Neural progenitor cell (in vitro differentiated cells): ENCODE measurements at places on chromosomes 3 and 15. TPM values are rescaled to one million over a fixed set of nuclear protein-coding genes. Genes with fewer than 3 reads are reported as not detected.

DNA sequence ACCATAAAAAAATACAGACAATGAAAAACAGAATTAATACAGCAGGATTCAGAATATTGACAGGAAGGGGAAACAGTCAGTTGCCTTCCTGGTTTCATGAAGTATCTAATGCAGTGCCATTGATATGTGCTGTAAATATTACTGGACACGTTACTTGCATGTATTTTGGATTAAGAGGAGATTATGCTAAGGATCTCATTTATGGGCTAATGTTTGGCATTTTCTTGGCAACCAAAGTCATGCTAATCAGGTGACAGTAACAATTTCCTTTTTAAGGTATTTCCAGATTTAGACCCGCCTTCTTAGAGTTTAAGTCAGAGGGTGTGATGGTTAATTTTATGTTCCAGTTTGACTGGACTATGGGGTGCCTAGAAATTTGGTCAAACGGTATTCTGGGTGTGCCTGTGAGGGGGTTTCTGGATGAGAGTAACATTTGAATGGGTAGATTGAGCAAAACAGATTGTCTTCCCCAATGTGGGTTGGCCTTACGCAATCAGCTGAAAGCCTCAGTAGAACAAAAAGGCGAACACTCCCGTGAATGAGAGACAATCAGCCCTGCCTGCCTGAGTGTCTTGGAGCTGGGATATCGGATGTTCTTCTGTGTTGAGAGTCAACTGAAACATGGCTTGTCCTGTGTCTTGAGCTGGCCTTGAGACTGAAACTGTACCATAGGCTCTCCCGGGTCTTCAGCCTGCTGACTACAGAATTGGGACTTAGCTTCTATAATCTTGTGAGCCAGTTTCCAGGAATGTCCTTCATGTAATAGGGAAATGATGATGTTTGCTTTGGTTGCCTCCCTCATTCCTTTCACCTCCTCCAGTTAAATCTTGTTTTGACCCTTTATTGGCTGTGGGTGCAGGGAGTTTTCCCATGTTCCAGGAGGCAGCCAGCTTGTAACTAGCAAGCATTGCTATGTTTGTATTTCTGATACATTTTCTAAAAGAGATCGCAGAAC lies 10.5 kb downstream of the SQOR start:
- H3K36me3 ChIP-seq: no peaks in the 10 kb centered on the region
- peaks cover 2% of the 10 kb centered on the region for H3K27me3 ChIP-seq
- no peak overlapping the region for H3K4me3 ChIP-seq
- no peak for DNase-seq

GRCh38 chr15:87732976-87733375 lies 523.6 kb downstream of the NTRK3 start:
- no peak overlapping the region for H3K27ac ChIP-seq
- no peak overlapping the region for H3K4me3 ChIP-seq
- no peaks in the 10 kb centered on the region for H3K36me3 ChIP-seq
- no peaks in the 10 kb centered on the region for H3K4me1 ChIP-seq
- no peaks in the 10 kb centered on the region for H3K27me3 ChIP-seq
- DNase-seq: no peak

- peaks cover 13% of the 10 kb centered on the region for H3K4me1 ChIP-seq
- DNase-seq: no peak
- H3K27ac ChIP-seq: no peak overlapping the region
- no peaks in the 10 kb centered on the region for H3K36me3 ChIP-seq
- no peak overlapping the region for H3K4me3 ChIP-seq
These were observed 3.5 kb upstream of the TBC1D5 start for GRCh38 chr3:17745894-17746293.

DNA sequence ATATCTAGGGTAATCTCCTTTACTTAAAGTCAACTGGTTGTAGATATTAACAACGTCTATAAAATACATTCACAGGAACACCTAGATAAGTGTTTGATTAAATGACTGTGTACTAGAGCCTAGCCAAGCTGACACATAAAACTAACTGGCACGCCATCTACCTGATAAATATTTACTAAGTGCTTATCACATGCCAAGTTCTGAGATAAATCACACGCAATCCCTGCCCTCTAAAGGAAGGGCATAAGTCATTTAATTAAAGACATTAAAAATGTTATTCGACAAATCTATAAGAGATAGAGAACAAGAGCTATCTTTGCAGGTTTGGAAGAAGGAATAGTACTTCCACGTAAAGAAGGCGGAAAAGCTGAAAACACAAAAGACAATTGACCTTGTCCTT lies 11.1 kb upstream of the MB21D2 start:
- H3K4me3 ChIP-seq: no peak overlapping the region
- DNase-seq: no peak
- H3K27ac ChIP-seq: no peak overlapping the region
- H3K36me3 ChIP-seq: no peaks in the 10 kb centered on the region
- H3K4me1 ChIP-seq: peaks cover 5% of the 10 kb centered on the region

GRCh38 chr15:92655178-92655995 lies at the start of gene FAM174B:
Gene FAM174B (minus strand): TSS chr15:92655775.
- H3K27me3 ChIP-seq: no peaks in the 10 kb centered on the region
- H3K36me3 ChIP-seq: no peaks in the 10 kb centered on the region
- H3K4me1 ChIP-seq: peaks cover 24% of the 10 kb centered on the region
- DNase-seq: peak; percentile 84

DNA sequence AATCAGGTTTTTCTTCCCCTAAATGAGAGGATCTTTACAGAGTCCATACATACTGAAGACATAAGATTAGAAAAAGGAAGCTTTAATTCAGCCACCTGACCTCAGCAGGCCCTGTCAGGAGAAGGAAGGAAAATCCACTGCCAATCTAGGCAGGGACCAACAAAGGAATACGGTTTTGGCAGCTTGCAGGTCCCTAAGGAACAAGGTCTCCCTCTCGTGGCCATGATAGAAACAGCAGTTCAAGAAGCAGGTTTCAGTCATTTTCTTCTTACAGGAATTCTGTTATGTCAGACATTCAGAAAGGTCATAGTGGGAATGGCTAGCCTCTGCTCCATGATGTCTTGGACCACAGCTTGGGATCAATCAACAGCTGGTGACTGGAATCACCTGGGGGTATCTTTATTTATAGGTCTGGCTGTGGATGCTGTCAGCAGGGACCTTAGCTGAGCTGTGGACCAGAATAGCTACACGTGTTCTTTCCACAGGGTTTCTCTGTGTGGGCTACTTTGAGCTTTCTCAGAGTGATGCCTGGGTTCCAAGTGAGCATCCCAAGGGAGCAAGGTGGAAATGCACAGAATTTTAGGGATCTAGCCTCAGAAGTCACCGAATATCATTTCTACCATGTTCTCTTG lies 9.4 kb upstream of the CMSS1 start:
- peak; percentile 73 for DNase-seq
- H3K36me3 ChIP-seq: no peaks in the 10 kb centered on the region
- H3K27me3 ChIP-seq: no peaks in the 10 kb centered on the region
- no peaks in the 10 kb centered on the region for H3K4me1 ChIP-seq
- H3K4me3 ChIP-seq: no peak overlapping the region

DNA sequence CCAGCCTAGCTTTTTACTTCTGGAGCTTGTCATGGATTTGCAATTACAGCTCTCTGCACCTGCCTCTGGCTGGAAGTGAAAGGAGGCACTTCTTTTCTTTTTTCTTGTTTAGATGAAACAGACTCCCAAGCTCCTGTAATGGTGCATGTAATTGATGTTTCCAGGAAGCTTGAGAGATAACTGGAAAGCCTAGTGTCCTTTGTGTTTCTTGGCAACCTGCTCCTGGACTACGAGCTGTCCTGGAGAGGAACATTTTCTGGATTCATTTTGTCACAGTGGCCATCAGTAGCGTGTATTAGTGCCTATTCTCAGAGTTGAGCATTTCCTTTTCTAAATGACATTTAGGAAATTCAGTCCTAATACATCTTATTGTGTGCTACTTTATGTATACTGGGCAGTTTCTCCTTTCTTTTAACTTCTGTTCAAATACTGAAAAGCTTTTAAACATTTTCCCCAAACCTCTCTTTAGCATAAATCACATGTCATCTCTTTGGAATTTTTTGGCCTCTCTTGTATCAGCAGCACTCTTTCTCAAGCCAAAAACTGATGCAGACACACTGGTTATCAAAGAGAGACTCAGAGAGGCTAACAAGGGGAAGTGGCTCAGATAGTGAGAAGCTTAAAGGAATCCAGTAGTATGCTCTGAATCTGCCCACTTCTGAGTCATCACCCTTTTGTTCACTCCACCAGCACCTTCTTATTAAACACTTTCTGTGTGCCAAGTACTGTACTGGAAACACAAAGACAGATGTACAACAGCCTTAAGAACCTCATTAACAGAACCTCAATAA lies 62.6 kb upstream of the SLC2A2 start:
- H3K27me3 ChIP-seq: no peaks in the 10 kb centered on the region
- no peak overlapping the region for H3K4me3 ChIP-seq
- peaks cover 5% of the 10 kb centered on the region for H3K4me1 ChIP-seq
- no peaks in the 10 kb centered on the region for H3K36me3 ChIP-seq
- DNase-seq: peak; percentile 5

- peaks cover 23% of the 10 kb centered on the region for H3K4me1 ChIP-seq
- DNase-seq: peak; percentile 83
- H3K4me3 ChIP-seq: no peak overlapping the region
These were observed 42.0 kb downstream of the SST start for GRCh38 chr3:187628169-187628568.

GRCh38 chr3:18579661-18580060 lies 154.5 kb upstream of the SATB1 start:
- H3K4me3 ChIP-seq: no peak overlapping the region
- DNase-seq: no peak
- no peak overlapping the region for H3K27ac ChIP-seq
- no peaks in the 10 kb centered on the region for H3K4me1 ChIP-seq
- no peaks in the 10 kb centered on the region for H3K36me3 ChIP-seq

DNA sequence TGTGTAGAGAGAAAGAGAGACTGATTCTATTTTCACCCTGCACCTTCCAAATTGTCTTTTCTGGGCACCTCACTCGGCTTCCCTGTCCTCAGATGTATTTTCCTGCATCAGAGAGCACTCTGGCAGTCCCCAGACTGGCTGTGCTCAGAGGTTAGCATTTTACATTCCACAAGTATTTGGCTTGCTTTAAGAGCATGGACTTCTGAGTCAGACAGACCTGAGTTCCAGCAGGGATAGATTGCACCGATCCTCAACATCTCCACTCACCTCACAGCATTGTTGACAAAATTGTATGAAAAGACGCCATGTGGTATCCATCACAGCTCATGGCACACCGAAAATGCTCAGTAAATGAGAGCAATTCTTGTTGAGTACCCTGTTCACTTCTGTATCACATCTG lies 45.6 kb downstream of the SST start:
- no peak overlapping the region for H3K27ac ChIP-seq
- no peaks in the 10 kb centered on the region for H3K36me3 ChIP-seq
- H3K4me1 ChIP-seq: peaks cover 38% of the 10 kb centered on the region
- no peaks in the 10 kb centered on the region for H3K27me3 ChIP-seq
- no peak overlapping the region for H3K4me3 ChIP-seq
- no peak for DNase-seq

DNA sequence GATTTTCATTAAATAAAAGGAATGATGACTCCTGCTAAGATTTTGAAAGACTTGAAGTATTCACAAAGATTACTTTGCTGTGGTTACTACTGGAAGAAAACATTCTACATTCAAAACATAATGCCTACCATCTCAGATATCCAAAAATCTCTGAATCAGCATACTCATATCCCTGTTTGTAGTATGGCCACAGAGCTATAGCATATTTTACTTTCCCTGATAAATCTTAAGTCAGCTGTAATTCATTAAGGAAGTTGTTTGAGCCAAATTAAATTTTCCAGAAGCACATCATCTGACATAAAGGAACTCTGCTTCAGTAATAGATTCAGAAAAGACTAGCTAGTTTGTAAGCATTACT lies 942.0 kb downstream of the ROBO1 start:
- no peaks in the 10 kb centered on the region for H3K36me3 ChIP-seq
- DNase-seq: no peak
- H3K4me1 ChIP-seq: no peaks in the 10 kb centered on the region
- H3K4me3 ChIP-seq: no peak overlapping the region
- no peak overlapping the region for H3K27ac ChIP-seq

- H3K4me1 ChIP-seq: no peaks in the 10 kb centered on the region
- no peaks in the 10 kb centered on the region for H3K36me3 ChIP-seq
- no peaks in the 10 kb centered on the region for H3K27me3 ChIP-seq
- H3K4me3 ChIP-seq: no peak overlapping the region
- DNase-seq: peak; percentile 39
These were observed 571.8 kb upstream of the IL12A start for GRCh38 chr3:159416856-159417255.

DNA sequence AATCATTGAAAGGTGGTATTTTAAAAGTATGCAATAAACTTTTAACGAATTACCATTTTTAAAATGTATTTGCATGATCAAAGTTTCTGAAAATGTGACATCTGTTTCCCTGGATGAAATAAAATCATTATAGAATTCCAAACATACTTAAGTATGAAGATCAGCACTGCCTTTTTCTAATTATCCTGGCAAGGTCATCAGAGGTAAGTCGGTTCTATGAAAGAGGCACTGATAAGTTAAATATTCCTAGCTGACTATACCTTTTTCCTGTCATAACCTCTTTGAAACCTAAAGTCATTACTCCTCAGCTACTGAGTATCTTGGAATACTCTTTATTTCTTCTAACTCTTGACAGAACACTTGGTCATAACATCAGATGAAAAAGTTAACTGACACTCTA lies 406.1 kb upstream of the ALCAM start:
- no peaks in the 10 kb centered on the region for H3K27me3 ChIP-seq
- no peak for DNase-seq
- no peaks in the 10 kb centered on the region for H3K36me3 ChIP-seq
- no peak overlapping the region for H3K27ac ChIP-seq
- H3K4me3 ChIP-seq: no peak overlapping the region

DNA sequence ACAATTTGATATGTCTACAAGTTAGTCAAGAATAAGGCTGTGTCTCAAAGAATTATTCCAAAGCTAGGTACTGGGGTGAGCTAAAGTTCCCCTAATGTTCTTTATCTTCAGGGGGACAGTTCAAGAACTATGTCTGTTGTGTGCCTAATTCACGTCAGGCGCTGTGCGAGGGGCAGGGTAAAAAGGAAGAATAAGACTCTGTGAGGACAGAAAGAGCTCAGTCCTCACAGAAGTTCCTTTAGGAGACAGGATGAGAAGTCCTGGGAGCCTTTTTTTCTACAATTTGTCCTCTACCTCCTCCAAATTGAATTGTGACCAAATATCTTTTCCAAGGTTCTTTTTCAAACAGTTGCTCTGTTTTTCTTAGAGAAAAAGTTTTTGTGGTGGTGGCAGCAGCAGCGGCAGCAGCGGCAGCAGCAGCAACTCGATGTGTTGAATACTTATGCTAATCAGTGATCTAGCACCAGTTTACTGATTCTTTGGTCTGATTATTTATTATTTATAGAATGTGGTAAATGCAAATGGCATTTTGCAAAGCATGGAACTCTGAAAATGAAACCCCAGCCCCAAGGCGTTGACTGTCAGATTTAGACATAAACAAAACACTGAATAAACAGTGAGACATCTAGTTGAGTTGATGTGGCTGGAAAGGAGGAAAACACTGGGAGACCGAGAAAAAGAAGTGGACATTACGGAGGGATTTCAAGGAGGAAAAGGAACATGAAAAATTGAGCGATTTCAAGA lies 88.6 kb downstream of the GTPBP8 start:
- peaks cover 22% of the 10 kb centered on the region for H3K4me1 ChIP-seq
- peak overlapping the region; percentile 26 for H3K4me3 ChIP-seq
- H3K27me3 ChIP-seq: no peaks in the 10 kb centered on the region
- H3K36me3 ChIP-seq: no peaks in the 10 kb centered on the region
- no peak for DNase-seq

The HESX1 gene
- total RNA-seq: 42.1 and 50.6 TPM in 2 replicates

The ZNF80 gene
- total RNA-seq: not detected in 2 replicates

The LNP1 gene
- 17.9 and 26.5 TPM in 2 replicates for total RNA-seq

The AQR gene
- 38.4 and 54.3 TPM in 2 replicates for total RNA-seq

The JMJD7 gene
- 13.4 and 18.3 TPM in 2 replicates for total RNA-seq

The CELSR3 gene
- total RNA-seq: 9.9 and 22.3 TPM in 2 replicates

The ITIH3 gene
- not detected in 2 replicates for total RNA-seq
